Osteoblast (primary cell): ENCODE measurements at places on chromosomes 6 and 20. TPM values are rescaled to one million over a fixed set of nuclear protein-coding genes. Genes with fewer than 3 reads are reported as not detected.

DNA sequence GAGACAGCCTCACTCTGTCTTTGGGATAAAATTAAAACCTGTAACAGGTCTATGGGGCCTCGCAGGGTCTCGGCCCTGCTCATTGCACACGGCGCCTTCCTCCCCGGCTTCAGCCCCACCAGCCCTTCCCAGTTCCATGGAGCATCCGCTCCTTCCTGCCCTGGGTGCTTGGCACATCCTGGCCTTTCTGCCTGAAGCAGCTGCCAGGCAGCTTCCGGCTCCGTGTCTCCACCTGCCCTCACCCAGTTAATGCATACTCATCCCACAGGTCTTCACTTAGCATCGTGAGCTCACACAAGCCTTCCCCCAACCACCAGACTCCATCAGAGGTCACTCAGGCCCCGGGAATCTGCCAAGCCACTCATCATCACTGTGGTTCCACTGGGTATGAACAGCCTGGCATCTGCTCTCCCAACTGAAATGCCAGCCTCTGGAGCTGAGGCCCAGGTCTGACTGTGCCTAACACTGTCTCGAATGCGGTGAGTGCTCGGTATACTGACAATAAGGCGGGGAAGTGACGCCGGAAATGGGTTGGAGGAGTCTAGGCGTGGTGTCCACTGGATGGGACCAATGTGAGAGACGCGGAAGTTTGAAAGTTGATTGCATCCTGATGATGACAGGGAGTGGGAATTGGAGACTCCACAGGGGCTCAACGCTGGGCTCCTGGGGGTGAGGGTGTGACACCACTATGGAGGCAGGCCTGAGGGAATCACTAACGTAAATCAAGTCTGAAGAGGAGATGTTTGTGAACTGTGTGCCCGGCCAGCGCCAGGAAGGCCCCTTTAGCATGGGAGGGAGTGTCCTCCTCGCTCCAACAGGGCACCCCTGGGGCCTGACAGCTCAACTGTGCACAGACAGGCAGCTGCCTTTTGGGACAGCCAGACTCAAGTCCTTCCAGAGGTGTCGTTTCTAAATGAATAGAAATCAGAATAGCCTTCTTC lies 245.8 kb downstream of the TTLL2 start:
- no peaks in the 10 kb centered on the region for H3K36me3 ChIP-seq
- no peak overlapping the region for H3K27ac ChIP-seq
- DNase-seq: no peak
- H3K4me1 ChIP-seq: no peaks in the 10 kb centered on the region
- no peaks in the 10 kb centered on the region for H3K27me3 ChIP-seq
- no peak overlapping the region for H3K4me3 ChIP-seq

DNA sequence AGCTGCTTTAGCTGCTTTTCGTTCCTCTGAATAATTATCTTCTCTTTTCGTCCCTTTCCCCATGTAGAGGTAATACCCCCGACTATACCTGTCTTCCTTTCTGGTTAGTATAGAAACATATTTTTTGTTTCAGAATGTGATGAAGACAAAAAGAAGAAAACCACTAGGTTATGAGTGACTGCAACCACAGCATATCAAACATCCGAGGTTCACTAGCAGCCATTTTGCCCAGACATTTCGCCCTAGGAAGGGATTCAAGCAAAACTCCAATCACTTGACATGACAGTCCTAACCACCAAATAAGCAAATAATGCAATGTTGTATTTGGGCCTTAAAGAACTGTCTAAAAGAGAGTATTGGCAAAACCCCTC lies 9.4 kb downstream of the SNX5 start:
- H3K27ac ChIP-seq: peak overlapping the region; percentile 58
- no peaks in the 10 kb centered on the region for H3K27me3 ChIP-seq
- H3K4me1 ChIP-seq: peaks cover 59% of the 10 kb centered on the region
- no peak for DNase-seq
- H3K4me3 ChIP-seq: no peak overlapping the region

DNA sequence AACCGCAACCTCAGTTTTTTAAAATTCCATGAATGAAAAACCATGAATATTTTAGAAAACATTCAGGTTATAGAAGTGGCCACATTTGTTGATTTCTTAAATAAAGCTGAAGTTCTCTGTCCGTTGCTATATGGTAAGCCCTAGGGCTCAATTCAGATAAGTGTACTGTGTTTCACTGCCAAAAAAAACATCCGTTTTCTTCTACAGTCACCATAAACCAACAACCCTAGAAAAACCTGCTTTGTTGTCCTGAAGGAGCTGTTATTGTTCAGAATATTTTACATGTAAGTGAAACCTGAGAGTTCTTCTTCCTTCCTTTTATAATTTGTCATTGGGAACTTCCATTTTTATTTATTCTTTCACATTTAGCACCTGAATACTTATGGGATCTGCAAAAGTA lies 274.1 kb downstream of the TFAP2A start:
- no peaks in the 10 kb centered on the region for H3K4me1 ChIP-seq
- DNase-seq: no peak
- H3K27me3 ChIP-seq: no peaks in the 10 kb centered on the region

- peak; percentile 79 for DNase-seq
- H3K36me3 ChIP-seq: peaks cover 18% of the 10 kb centered on the region
- H3K4me1 ChIP-seq: peaks cover 15% of the 10 kb centered on the region
- H3K27ac ChIP-seq: peak overlapping the region; percentile 74
Observed at GRCh38 chr20:5949943-5950270, 426 bp downstream of the TRMT6 start.

PAX1 gene
- under 0.01 TPM in 1 of 2 replicates, not detected in the other for total RNA-seq
